ENCODE measurements at places on chromosomes 7 and 10.

DNA sequence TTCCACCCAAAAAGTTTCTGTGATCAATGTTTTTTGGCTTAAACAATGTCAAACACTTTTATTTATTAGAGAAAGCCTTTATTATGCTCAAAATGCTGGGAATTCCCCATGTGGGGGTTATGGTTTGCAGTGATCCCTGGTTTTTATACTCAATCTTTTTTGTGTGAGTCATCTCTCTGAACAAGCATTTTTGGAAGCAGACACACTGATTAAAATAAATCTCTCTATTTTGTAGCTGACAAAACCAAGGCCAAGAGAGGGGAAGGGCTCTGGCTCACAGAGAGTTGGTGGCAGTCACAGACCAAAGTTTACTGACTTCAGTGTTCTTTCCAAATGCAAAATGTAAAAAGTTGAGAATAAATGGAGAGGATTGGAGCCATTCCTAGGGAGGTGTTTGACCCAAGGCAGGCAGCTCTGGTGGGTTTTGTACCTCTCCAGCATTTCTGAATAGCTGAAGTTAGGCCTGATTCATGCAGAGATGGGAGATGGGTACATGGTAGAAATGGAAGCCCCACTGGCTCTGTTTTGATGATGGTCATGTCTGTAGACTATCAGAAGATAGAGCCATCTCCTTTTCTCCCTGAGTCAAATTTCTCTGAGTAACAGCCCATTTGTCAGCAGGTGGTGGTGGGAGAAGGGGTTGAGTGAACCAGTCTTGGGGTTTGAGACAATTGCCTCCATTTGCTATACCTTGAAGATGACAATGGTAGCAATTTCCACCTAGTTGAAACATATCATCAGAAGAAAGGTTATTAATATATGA, 45.4 kb upstream of the NAMPT start:
- DNase-seq: no peak

DNA sequence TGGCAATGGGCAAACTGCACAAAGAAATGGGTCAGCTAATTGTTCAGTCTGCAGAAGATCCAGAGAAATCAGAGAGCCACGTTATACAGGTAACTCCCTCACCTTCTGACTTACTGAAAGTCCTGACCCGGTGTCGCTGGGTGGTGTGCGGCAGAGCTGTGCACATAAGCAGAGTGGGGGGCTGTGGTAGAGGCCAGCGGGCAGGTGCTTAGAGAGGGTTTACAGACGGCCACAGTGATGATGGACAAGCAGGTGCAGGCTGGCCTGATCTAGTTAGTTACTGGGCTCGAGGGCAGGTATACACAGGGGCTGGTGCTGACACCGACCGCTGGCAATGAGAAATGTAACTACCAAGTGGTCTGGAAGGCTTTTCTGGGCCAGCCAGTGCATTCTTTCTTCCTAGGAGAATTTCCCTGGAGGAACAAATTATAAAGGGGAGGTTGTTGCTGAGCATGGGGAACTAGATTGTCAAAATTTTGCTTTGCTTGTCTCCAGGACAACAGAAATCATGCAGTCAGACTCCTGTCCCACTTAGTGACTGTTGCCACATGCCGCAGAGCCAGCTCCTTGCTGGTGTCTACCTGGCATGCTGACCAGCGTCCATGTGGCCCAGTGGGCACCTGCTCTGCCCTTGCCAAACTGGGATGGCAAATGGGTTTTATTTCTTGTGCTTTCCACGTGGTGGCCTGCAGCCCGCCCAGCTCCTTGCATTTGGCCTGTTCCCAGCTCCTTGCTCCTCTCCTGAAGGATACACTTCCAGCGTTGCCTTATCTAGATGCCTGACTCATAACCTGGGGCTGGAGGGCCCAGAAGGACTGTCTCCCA, 28.8 kb downstream of the DENND10 start:
- no peak for DNase-seq

DNA sequence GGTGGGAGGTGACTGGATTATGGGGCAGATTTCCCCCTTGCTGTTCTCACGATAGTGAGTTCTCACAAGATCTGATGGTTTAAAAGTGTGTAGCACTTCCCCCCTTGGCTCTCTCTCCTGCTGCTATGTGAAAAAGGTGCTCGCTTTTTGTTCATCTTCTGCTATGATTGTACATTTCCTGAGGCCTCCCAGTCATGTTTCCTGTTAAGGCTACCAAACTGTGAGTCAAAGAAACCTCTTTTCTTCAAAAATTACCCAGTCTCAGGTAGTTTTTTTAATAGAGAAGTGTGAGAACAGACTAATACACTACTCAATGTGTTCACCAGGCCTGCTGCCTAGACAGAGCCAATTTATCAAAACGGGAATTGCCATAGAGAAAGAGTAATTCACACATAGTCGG, 49.7 kb downstream of the SDHAF3 start:
- no peak for DNase-seq

GRCh38 chr10:52918714-52919305, 146.2 kb upstream of the MBL2 start:
- no peak for DNase-seq

GRCh38 chr10:77267703-77268675, 369.6 kb downstream of the KCNMA1 start:
- DNase-seq: no peak

DNA sequence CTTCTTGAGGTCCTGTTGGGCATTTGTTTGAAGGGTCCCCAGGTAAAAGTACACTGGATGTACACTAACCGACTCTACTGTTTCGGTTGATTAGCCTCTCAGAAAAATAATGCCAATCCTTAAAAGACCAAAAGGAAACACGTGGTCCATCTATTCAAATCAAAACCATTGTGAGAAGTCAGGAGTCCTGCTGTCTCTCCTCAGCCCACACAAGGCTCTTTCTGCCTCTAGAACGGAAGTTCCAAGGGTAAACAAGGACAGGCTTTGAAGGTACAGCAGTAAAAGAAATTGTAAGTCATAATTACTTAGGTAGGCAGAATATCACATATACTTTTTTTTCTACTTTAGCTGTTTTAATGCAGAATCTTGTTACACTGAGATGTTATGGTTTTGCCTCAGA, 71.7 kb upstream of the TPK1 start:
- no peak for DNase-seq

- no peak for DNase-seq
Measured at GRCh38 chr10:131936736-131937135, 35.9 kb downstream of the PPP2R2D start.

DNA sequence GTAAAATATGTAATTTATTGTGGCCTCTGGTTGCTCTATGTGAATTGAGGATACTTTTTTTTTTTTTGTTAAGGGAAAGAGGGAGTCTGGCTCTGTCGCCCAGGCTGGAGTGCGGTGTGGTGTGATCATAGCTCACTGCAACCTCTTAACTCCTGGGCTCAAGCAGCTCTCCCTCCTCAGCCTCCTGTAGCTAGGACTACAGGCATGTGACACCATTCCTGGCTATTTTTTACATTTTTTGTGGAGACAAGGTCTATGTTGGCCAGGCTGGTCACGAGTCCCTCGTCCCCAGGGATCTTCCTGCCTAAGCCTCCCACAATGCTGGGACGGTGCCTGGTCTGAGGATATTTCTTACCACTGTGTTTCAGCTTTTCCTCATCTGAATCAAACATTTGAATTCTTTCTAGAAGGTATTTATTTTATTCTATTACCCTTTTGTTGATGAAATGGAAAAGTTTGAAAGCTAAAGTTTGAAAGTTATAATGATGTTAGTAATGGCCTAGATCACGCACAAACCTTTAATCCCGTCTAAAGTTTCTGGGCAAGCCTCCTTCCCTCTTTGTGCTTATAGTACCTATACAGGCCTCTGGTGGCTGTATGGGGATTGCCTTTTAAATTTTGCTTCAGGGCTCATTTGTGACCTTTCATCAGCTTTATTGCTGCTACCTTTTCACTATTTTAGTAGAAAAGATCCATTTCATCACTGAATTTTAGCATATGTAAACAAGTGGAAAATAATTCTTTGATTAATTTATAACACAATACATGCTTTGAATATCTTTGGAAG, 2.0 kb downstream of the IFRD1 start:
- peak; percentile 22 for DNase-seq

DNA sequence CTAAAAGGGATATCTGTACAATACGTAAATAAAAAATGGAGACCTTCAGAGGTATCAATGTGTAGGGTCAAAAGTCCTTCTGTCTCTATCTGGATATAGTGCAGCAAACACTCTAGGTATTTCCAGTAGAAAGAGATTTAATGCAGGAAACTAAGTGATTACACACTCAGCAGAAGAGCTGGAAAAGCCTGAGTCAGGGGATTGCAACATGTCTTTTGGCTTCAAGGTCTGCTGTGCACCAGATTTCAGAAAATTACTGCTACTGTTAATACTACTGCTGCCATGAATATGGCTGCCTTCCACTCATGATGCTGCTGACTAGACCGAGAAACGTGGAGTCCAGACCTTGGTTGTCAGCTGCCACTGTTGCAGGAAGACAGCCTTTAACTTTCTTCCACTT, 94.9 kb upstream of the DLX6 start:
- no peak for DNase-seq

DNA sequence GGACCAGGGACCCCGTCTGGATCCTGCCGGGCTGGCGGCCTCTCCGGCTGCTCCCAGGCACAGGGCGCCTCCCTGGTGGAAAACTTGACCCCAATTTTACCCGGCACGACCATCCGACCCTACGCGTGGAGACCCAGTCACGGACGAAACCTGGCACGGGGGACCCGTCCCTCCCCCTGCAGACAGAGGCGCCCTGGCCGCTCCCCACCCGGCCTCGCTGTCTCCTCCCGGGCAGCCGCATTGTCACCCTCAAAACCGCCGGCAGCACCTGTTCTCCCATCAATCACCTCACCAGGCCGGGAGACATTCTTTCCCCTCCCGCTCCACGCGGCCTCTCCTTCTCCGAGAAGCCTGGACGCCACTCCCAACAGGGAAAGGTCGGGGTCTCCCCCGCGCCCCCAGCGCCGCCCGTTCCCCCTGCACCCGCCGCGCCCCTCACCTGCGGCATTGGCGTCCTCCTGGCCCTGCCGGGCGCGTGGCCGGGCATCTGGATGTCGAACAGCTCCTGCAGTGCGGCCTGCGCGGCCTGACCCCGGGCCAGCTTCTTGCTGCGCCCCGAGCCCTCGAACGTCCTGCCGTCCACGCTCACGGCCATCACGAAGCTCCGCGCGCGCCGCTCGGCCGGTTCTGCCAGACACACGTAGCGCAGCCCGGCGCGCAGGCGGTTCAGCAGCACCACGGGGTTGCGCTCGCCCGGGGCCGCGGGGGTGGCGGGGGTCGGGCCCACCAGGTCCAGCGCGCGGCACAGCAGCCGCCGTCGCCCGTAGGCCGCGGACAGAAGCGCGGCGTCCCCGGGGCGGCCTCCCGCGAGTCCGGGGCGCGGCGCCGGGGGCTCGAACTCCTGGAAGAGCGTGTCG, 306.6 kb downstream of the WDR37 start:
- DNase-seq: no peak

DNA sequence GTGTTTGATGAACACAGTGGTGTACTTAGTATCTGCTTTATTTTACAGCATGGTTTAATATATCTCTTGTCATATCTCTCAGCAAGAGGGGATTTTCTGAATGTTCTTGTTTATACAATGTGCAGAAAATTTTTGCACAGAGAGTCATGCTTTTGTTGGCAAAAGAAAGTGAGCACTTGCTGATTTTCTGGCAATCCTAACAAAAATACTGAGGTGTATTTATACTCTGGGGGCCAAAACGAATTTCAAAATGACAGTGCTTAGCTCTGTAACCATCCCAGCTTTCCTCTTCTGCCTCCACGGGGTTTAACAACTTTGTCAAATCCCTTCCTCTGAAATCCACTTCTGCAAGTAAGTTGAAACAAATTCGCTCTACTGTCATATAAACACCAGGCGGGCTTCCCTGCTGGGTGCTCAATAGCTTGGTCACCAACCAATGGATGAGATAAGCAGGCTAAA, 169.2 kb downstream of the NOC3L start:
- DNase-seq: no peak

DNA sequence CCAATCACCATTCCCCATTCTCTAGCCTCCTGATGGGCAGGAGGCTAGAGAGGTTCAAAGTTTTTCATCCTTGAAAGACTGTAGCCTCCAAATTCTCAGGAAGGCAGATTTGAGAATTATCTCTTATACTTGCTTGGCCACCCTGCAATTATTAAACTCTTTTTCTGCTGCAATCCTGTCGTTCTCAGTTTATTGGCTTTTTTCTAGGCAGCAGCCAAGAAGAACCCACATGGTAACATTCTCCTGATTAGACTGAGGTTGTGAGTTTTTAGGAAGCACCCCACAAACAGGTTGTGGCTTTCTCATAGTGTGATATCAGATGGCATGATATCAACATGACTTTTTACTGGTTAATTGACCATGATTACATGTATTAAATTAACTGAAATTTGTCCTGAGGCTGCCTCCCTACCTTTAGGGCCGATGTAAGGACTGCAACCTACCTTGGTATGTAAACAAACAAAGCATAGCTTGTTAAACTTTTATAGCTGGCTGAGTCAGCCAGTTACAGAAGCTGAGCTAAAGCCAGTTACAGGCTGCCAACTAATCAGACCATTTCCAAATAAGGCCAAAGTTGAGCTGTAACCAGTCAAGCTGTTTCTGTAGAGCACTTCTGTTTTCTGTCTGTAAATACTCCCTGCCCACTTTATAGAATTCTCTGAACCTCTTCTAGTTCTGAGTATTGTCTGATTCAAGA, 3.2 kb upstream of the ZNF248 start:
- DNase-seq: no peak

GRCh38 chr7:16040346-16040745, 353.9 kb upstream of the MEOX2 start:
- no peak for DNase-seq

DNA sequence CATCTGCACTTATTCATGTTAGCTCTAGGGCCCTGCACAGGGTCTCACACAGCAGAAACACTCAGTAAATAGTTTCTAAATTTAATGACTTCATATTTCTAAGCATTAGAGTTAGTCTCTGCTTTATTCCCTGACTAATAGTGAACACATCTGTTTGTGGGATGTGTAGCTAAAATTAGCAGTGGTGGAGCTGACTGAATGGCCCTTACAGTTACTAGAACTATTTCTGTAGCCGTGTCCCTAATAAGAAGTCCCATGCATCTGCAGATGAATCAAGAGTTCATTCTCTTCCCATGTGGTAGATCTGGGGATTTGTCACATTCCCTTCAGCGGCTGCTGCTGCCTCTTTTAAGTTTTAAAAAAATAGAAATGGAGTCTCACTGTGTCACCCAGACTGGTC, 11.7 kb downstream of the MAP3K8 start:
- DNase-seq: no peak

DNA sequence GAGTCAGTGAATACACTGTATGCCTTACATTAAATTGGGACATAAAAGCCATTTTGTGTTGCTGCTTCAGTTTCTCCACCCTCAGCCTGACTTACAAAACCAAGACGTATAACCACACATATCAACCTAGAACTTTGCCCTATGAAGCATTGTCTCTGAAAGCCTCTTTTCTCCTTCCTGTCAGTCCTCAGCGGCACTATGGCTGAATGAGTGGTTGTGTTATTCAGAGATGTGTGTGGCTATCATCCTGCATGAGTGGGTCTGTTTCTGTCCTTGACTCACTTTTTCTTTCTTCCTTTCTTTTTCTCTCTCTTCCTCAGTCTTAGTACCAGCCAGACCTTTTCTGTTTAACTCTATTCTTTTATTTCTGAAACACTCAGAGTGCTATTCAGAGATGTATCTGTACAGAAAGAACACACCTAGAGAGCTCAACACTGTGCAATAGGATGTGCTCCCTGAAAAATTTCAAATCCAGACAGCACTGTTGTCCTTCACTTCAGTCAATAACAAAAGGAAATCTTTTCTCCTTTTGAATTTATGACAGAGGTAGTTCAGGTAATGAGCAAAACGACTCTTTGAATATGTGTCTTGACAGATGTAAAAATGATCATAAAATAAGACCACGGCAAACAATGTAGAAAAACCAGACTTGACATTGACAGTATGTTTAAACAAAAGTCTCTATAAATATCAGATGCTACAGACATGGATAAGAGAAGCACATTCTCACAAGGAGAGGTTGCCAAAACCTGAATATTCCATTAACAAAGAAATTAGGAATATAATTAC, 163.3 kb upstream of the FEZF1 start:
- no peak for DNase-seq

Measured in hematopoietic multipotent progenitor cell treated with erythropoietin and hydrocortisone succinate and interleukin-3 and kit ligand, for 15 days (in vitro differentiated cells).